ENCODE measurements at places on chromosomes 2 and 18.
A peak's percentile ranks its signal among the peaks of the same experiment; 100 is the strongest.

DNA sequence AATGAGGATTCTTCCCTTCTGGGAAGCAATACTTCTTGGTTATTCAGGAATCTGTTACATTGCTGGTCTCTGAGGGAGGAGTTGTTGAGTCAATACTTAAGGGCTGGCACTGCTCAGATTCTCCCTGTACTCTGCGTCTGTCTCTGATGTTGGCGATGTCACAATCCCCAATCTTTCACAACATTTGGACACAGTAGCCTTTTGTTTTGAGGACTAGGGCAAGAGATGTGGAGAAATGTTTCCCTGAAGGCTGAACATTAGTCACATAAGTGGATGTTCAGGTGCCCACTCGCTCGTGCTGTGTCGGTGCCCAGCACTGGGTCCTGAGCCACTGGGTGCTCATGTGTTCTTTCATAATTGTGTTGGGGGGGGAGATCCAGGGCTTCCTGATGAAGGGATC, 55.0 kb downstream of the MAPK4 start:
- no peak for DNase-seq

DNA sequence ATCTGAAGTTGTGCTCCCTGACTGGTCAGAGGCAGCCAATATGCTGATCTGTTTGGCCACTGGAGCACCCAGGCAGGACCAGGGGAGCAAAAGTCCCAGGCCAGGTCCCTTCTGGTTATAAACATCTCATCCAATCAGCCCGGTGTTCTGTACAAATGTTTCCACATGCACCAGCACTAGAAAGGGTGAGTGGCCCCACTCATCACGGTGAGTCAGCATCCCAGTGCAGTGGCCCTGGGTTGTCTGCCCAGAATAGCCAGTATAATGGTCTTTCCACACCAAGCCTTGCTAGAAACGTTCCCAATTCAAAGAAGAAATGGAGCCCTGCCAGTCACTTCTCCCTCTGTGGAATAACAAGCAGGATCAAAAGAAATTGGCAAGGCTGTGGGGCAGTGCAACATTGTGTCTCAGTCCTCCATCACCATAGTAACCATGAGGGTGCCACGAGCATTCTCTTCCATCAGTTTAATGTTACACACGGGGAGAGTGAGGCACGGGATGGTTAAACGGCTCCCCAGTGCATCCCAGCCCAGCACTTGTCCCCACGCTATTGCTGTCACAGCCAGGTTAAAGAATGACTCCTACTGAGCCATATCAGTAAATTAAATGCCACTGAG, 174.9 kb downstream of the SEPTIN10 start:
- no peak for DNase-seq

GRCh38 chr2:14081521-14081920, 551.0 kb upstream of the LRATD1 start:
- no peak for DNase-seq

DNA sequence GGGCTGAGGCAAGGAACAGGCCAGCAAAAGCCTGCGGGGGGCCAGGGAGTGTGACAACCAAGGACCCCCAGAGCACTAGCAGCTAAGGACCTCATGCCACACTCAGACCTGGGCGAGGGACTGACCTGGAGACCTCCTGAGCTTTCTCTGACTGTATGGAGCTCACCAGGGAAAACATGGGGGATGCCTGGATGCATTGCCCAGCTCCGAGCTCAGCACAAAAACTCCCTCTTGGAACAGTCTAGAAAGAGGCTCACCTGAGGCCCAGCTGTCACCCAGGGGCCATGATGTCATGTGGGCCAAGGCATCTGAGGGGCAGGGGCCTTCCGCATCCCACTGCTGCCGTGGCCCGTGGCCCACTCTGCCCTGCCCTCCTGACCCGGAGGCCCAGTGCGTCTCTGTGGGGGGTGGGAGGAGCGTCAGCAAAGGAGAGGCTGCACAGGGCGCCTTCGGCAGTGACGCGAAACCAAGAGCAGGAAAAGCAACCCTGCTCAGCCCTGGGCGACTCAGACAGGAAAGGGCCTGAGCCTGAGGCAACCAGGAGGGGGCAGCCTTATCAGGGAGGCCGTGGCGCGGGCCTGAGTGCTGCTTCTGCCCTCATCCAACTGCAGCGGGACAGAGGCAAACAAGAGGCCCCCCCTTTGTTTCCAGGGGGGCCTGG, 57.3 kb upstream of the ALPP start:
- DNase-seq, result peak; percentile 40

DNA sequence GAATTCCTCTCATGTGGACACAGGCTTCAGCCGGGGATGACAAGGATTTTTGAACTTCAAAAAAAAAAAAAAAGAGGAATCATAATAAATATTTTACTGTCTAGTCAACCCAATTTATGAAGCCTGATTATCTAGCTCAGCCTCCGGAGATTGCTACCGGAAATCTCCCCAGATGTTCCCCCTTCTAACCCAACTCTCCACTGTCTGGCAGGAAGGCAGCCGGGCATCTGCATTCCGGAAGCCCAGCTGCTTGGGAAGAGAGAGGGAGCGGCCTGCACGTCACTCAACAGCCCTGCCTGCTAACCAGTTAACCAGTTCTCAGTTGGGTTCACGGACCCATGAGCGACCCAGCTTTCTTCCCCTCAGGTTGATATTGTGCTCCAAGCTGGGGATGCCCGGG, 87.2 kb upstream of the POU3F3 start:
- DNase-seq, result no peak

- DNase-seq, result no peak
These were observed 14.6 kb downstream of the ZNF396 start for GRCh38 chr18:35362531-35362930.

Measured in CD4-positive, alpha-beta T cell treated with Interferon alpha-2 for 1 hour (primary cell).